ENCODE measurements at places on chromosomes 4 and X.
A peak's percentile ranks its signal among the peaks of the same experiment; 100 is the strongest.

- no peak for DNase-seq
Measured at GRCh38 chr4:65600656-65601055, 69.6 kb downstream of the EPHA5 start.

- no peak for DNase-seq
Measured at GRCh38 chrX:37955273-37955672, 51.1 kb upstream of the SYTL5 start.

- DNase-seq, result no peak
Measured at GRCh38 chr4:48008021-48008596, 8.4 kb downstream of the CNGA1 start.

DNA sequence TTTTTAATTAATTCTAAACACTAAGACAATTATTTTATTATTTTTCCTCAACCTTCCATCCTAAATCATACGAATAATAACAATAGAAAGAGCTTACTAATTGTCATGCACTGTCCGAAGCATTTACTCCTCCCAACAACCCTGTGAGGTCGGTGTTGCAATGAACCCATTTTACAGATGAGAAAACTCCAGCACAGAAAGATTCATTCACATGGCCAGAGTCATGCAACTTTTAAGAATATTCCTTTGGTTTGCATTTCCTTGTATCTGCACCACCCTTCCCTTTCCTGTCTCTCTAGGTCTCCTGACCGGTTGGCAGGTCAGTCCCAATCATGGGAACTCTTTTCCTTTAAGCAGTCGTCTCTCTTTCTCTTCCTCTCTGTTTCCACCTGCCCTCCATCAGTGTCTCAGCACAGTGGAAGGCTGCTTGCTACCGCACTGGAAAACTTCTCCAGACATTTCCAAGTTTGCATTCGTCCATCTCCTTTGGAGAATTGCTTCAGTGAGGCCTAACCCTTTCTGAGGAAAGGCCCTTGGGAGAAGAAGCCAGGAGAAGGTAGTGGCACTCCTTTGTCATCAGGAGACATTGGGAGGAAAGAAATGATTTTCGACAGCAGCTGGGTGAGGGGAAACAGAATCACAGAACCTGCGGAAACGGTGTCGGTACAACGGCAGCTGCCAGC is 1.9 kb upstream of the TMSB4X start:
- DNase-seq, result no peak

DNA sequence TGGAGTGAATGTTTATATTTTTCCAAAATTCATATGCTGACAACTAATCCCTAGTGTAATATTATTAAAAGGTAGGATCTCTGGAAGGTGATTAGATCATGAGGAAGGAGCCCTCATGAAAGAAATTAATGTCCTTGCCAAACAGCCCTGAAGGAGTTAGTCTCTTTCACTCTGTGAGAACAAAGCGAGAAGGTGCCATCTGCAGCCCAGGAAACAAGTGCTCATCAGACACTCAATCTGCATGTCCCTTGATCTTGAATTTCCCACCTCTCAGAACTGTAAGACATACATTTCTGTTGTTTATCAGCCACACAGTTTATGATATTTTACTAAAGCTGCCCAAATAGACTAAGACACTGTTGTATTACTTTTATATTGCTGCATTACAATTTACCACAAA is 1283.4 kb downstream of the PCDH7 start:
- DNase-seq, result no peak

- no peak for DNase-seq
Measured at GRCh38 chr4:56371426-56372220, 15.7 kb downstream of the AASDH start.

GRCh38 chr4:77006753-77007353 is 57.3 kb downstream of the SEPTIN11 start:
- DNase-seq, result no peak

DNA sequence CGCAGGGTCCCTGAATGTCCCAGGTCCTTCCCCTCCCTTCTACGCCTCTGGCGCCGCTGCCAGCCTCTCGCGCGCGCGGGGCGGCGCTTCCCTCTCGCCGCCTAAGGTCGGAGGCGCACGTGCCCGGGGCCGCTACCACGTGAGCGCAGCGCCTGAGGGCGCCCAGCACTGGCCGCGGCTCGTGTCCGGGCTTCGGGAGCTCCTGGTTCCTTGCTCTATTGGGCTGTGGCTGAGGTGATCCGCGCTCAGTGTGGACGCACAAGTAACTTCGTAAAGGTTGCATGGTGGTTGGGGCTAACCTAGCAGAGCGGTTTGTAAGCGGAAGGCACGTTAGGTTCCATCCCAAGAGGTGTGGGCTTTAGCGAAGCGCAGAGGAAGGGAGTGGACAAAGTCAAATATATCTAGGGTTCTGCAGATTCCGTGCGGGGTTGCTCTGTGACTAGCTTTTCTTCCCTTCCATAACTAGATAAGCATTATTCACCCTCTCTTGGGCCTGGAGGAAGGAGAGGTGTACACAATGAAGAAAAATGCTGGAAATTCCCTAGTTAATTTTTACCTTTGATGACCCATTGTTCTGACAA is 1.8 kb downstream of the TLL1 start:
- DNase-seq, result no peak

DNA sequence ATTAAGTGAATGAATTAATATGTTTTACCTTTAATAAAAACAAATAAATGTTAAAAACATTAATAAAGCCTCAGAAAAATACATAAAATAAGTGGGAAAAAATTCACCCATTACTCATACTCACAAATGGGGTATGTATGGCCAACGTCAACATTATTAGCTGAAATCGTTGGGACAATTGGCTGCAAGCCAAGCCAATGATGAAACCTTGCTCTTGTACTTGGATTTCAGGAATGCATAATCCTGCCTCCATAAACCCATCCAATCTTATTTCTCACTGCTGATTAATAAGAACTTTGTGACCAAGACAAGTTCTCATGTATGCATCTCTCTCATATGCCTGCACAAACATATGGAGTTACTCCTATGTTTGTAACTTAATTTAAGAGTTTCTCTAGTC is 35.3 kb upstream of the ADAMTS3 start:
- DNase-seq, result no peak

DNA sequence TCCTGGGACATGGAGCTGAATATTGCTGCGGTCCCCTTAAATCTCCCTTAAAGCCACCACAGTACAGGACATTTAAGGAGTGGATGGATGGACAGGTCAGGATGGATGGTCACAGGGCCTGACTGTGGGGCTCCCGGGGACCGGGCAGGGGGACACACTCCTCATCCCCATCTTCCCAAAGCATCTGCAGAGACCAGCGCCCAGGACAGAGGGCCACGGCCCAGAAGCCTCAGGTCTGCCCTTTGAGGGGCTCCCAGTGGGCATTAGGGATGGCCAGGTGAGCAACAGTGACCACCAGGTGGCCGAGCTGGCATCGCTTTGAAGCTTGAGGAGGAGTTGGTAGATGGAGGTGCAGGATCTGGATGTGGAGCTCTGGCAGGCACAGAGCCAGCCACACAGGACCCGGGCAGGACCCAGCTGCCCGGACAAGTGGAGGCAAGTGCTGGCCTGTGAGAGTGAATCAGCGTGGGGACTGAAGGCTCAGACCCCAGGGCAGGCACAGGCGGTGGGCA is 51.4 kb downstream of the ABLIM2 start:
- no peak for DNase-seq

DNA sequence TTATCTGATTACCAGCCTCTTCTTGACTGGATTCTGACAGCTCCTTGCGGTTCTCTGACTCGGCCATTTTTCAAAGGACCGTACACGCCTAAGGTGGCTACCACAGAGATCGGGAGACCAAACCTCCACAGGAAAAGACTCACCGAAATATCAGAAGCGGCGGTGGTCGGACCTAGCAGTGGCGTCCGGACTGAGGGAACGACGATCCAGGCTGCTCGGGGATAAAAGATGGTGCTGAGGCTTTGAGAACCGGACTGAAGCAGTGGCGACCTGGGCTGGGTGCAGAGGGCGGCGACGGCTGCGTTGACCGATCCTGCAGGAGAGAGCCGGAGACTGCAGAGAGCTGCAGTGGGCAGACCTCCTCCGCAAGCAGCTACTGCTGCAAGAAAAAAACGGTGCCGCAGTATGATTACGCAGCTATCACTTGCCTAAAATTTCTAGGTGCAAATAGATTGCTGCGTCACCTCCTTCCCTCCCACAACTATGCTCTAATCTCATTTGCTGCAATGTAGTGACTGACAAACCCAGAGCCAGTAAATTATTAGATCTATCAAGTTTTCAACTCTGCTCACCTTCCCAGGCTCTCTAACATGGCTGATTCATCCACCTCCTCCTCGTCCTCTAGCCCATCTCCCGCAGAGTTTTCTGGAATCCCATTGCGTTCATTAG is at the start of gene NAP1L2:
Gene NAP1L2 (minus strand): TSS at position 426 of the 669 bp plus-strand sequence. CDS start 359 bp downstream, at position 67.
- peak; percentile 15 for DNase-seq

GRCh38 chr4:147940171-147940570 is 208.3 kb downstream of the ARHGAP10 start:
- no peak for DNase-seq

- DNase-seq, result no peak
Measured at GRCh38 chr4:95548738-95549245, at the start of gene UNC5C. Gene UNC5C (minus strand): TSS chr4:95548973.

DNA sequence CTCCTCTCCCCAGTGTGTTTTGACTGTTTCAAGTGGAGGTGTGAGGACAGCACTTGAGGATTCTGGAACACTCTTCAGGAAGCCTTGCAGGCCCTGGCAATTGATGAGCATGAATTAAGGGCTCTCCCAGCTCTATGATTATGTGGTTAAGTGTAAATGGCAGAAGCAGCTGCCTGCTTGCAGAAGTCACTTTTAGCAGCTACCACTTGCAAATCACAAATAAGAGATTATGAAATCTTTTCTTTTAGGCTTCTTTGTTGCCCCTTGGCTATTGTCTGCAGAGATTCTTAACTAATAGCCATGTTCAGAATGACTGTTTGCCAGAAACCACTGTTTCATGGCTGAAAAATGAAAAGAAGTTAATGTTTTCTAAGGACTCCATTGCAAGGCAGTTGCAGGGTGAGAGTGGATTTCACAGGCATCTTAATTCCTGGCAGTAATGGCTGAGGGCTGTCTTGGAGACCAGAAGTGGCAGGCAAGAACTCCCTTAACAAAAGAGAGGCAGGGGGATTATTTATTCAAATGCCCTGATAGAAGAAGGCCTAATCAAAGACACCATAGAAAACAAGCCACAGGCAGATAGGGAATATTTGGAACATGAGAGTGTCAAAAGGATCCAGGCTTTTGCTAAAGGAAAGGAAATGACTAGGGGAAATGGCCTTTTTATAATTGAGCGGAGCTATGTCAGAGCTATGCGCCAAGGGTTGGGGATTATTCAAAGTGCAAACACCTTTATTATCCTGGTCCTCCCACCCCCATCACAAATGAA is 8.3 kb upstream of the HOPX start:
- no peak for DNase-seq

- no peak for DNase-seq
Measured at GRCh38 chrX:97322401-97322800, 438.7 kb downstream of the RPA4 start.

Data from stimulated activated CD8-positive, alpha-beta memory T cell treated with anti-CD3 and anti-CD28 coated beads, Interleukin-12 subunit alpha, Interleukin-12 subunit beta, amount 100 ng/mL, for 1 hour (primary cell).